ENCODE measurements at places on chromosomes 3 and 15. TPM values are rescaled to one million over a fixed set of nuclear protein-coding genes. Genes with fewer than 3 reads are reported as not detected.

DNA sequence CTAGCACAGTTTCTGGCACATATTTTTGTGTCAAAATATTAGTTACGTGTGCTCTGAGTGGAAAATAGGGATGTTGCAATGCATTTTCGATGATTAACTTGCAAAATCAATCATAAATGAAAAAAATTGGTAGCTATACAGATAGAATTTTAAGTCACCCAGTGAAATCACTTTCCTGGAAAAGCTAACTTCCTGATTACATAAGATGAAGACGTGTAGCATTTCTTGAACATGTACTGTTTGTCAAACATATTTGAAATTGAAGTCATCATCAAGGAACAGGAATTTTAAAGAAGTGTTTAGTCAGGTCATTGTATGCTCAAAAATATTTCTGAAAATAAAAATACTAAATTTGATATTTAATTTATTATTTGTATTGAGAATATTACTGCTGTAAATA is 977.7 kb downstream of the PLOD2 start:
- H3K36me3 ChIP-seq = no peaks in the 10 kb centered on the region
- no peaks in the 10 kb centered on the region for H3K4me1 ChIP-seq
- no peak overlapping the region for H3K4me3 ChIP-seq
- no peak overlapping the region for H3K27ac ChIP-seq
- no peak for DNase-seq

DNA sequence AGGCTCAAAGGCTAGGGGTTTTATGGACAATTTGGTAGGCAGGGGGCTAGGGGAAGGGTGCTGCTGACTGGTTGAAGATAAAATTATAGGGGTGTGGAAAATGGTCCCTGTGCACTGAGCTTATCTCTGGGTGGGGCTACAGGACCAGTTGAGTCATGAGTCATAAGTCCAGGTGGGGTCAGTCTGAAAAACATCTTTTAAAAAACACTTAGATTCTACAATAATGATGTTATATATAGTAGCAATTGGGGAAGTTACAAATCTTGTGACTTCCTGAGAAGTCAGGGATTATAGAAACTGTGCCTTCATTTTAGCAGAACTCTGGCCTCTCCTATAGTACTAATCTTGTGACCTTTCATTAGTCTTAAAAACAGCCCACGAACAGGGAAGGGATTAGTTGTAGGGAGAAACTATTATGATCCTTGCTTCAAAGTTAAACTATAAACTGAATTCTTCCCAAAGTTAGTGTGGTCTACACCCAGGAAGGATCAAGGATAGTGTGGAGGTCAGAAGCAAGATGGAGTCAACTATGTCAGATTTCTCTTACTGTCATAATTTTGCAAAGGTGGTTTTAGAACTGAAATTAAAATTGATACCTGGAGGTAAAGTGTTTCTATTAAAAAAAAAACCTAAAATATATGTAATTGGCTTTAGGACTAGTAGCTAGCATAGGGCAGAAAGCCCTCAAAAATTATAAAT is 130.1 kb downstream of the P2RY1 start:
- no peaks in the 10 kb centered on the region for H3K4me1 ChIP-seq
- no peak overlapping the region for H3K27ac ChIP-seq
- no peaks in the 10 kb centered on the region for H3K36me3 ChIP-seq
- H3K4me3 ChIP-seq = no peak overlapping the region
- no peak for DNase-seq

DNA sequence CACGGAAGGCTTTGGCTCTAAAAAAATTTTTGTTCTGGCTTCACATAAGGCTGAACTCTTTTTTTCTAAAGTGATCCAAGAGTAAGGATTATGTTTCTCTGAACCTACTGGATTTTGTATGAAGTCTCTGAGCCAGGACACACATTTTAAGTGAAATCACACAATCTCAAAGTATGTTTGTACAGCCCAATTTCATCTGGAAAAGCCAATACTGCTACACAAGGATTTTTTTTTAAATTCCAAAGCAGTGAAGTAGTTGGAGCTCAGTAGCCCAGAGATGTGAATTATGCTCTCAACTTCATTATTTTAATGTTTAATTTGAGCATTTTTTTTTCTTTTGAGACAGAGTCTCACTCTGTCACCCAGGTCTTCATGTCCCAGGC is 243.9 kb downstream of the FAM43A start:
- no peaks in the 10 kb centered on the region for H3K36me3 ChIP-seq
- no peak overlapping the region for H3K4me3 ChIP-seq
- H3K27ac ChIP-seq = no peak overlapping the region
- DNase-seq = no peak

DNA sequence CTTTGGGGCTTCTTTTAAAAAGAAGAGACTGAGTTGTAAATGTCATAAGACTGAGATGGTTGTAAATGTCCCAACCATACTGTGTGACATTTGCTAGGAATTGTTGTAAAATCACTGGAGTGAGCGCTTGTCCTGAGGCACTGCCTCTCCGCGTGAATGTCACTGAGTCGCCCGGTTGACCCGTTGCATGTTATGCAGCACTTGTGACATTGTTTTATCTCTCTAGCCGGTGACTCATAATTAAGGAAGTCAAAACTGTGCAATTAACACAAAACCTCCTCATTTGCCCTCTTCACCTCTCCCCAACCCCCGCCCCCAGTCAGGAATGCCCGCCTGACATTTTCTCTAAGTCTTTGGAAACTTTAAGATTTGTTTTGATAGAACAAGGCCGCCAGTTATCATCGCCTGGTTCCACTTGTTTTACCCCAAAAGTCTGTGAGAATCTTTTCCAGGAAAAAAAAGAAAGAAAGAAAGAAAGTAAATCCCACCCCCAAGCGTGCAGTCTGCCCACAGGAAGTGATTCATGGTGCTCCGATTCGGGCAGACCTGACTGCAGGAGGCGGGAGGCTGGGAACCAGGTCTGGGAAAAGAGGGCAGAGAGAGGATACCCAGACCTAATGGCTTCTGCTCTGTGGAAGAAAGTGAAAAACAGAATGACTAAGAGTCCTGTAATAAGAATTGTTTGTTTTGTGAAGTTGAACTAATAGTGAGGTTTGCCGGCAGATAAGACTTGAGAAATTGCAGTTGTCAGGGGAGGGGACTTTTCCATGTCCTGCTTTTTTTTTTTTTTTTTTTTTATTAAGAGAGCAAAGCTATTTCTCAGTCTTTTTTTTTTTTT is 84.8 kb downstream of the SMAD3 start:
- H3K4me3 ChIP-seq = peak overlapping the region; percentile 2
- peaks cover 68% of the 10 kb centered on the region for H3K4me1 ChIP-seq
- peak overlapping the region; percentile 27 for H3K27ac ChIP-seq
- DNase-seq = peak; percentile 68

DNA sequence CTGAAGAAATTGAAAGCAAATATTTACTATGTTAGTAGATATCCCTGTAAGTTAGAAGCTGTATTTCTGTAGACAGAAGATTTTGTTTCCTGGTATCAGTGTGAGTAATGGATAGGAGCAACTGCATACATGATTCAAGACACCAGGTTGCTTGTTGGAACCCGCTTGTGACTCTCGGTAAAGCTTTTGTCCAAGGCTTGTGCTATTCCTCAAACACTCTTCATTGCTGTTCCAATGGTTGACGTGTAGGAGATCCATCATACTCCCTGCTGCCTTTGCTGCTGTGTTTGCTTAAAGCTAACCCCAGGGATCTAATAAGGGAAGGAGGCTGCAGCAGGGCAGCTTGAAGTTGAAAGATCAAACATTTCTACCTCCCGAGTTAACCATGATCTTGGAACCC is 160.1 kb downstream of the RSRC1 start:
- no peak overlapping the region for H3K4me3 ChIP-seq
- H3K36me3 ChIP-seq = no peaks in the 10 kb centered on the region
- no peak for DNase-seq

GRCh38 chr3:149454746-149455145 is 19.8 kb upstream of the TM4SF4 start:
- no peak for DNase-seq
- H3K27me3 ChIP-seq = no peaks in the 10 kb centered on the region
- H3K36me3 ChIP-seq = no peaks in the 10 kb centered on the region

- H3K4me1 ChIP-seq = no peaks in the 10 kb centered on the region
- DNase-seq = no peak
- no peaks in the 10 kb centered on the region for H3K36me3 ChIP-seq
- no peak overlapping the region for H3K4me3 ChIP-seq
- H3K27ac ChIP-seq = no peak overlapping the region
- H3K27me3 ChIP-seq = no peaks in the 10 kb centered on the region
Observed at GRCh38 chr15:70344666-70345065, 246.9 kb upstream of the TLE3 start.

DNA sequence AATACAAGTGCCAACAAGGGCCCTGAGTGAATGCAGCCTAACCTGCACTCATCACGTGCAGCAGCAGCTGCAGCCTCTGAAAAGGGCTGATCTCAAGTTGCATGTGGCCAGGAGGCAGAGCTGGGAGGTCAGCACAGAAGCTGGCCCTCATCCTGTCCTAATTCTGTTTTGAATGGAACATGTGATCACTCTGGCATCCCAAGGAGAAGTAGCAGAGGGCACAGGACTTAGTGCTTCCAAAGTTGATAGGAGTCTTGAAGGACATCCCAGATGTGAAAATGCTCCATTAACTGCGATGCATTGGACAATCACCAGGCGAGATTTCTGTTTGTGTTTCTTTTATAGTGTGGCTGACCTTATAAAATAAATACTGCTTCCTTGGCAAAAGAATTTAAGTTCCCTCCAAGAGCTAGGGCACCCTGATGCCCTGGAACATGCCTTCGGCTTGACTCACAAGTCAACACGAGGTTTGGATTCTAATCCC is 31.6 kb upstream of the STAG1 start:
- no peaks in the 10 kb centered on the region for H3K27me3 ChIP-seq
- H3K4me3 ChIP-seq = no peak overlapping the region
- H3K36me3 ChIP-seq = no peaks in the 10 kb centered on the region
- H3K27ac ChIP-seq = no peak overlapping the region
- peaks cover 9% of the 10 kb centered on the region for H3K4me1 ChIP-seq
- no peak for DNase-seq

GRCh38 chr15:71203586-71204474 is 88.6 kb downstream of the THSD4 start:
- no peak overlapping the region for H3K27ac ChIP-seq
- H3K4me1 ChIP-seq = no peaks in the 10 kb centered on the region
- H3K27me3 ChIP-seq = no peaks in the 10 kb centered on the region
- DNase-seq = no peak
- no peak overlapping the region for H3K4me3 ChIP-seq

DNA sequence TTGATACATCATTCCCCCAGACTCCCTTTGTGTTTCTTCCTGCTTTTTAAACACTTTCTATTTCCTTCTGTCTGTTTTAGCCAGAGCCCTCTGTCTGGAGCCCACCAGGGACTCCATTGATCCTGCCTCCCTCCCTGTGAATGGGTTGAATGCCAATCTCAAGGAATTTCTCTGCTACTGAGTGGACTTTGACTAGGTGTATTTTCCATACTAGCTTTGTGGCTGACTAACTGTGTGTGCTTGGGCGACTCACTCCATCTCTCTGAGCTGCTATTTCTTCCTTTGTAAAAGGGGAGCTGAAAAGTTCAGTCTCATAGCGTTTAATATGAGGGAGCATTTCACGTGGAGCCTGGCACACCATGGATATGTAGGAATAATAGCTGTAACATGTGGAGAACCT is 98.8 kb downstream of the EEFSEC start:
- H3K4me1 ChIP-seq = no peaks in the 10 kb centered on the region
- no peak overlapping the region for H3K4me3 ChIP-seq
- peaks cover 3% of the 10 kb centered on the region for H3K36me3 ChIP-seq
- no peak overlapping the region for H3K27ac ChIP-seq

- H3K36me3 ChIP-seq = no peaks in the 10 kb centered on the region
- DNase-seq = no peak
- H3K4me3 ChIP-seq = no peak overlapping the region
Observed at GRCh38 chr3:127036209-127037020, 53.5 kb downstream of the PLXNA1 start.

DNA sequence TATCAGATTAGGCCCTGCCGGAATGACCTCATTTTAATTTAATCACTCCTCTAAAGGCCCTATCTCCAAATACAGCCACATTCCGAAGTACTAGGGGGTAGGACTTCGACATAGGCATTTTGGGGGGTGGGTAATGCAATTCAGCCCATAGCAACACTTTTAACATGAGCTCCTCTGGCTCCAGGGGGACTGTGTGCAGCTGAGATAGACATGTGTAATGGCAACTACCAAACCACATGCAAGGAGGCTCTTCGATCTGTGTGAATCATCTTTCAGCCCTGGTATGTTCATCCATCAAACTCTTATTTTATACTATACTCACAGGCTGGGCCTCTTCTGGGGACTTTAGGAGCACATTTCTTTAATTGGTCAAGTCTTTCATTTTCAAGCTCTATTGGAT is 57.4 kb upstream of the PPARG start:
- no peaks in the 10 kb centered on the region for H3K36me3 ChIP-seq
- no peak overlapping the region for H3K27ac ChIP-seq
- H3K4me1 ChIP-seq = no peaks in the 10 kb centered on the region
- H3K27me3 ChIP-seq = no peaks in the 10 kb centered on the region
- H3K4me3 ChIP-seq = no peak overlapping the region
- DNase-seq = no peak

GRCh38 chr3:167559924-167560323 is 86.1 kb upstream of the SERPINI2 start:
- no peaks in the 10 kb centered on the region for H3K4me1 ChIP-seq
- H3K36me3 ChIP-seq = no peaks in the 10 kb centered on the region
- no peak overlapping the region for H3K4me3 ChIP-seq
- no peaks in the 10 kb centered on the region for H3K27me3 ChIP-seq

- no peaks in the 10 kb centered on the region for H3K27me3 ChIP-seq
- H3K27ac ChIP-seq = peak overlapping the region; percentile 94
- H3K4me3 ChIP-seq = peak overlapping the region; percentile 96
- DNase-seq = no peak
- H3K4me1 ChIP-seq = peaks cover 47% of the 10 kb centered on the region
- H3K36me3 ChIP-seq = peaks cover 6% of the 10 kb centered on the region
Observed at GRCh38 chr15:101293122-101293521, 1.9 kb downstream of the SNRPA1 start.

GRCh38 chr3:111072031-111072921 is 660 bp downstream of the NECTIN3 start:
- peak; percentile 23 for DNase-seq
- H3K27ac ChIP-seq = peak overlapping the region; percentile 46
- H3K36me3 ChIP-seq = no peaks in the 10 kb centered on the region

GRCh38 chr15:39195961-39196486 is 384.9 kb upstream of the THBS1 start:
- no peaks in the 10 kb centered on the region for H3K4me1 ChIP-seq
- H3K27ac ChIP-seq = no peak overlapping the region
- no peak for DNase-seq
- no peaks in the 10 kb centered on the region for H3K27me3 ChIP-seq

GRCh38 chr3:194573680-194574437 is 59.4 kb downstream of the TMEM44 start:
- no peak overlapping the region for H3K4me3 ChIP-seq
- DNase-seq = peak; percentile 15
- no peaks in the 10 kb centered on the region for H3K4me1 ChIP-seq
- H3K27ac ChIP-seq = no peak overlapping the region
- no peaks in the 10 kb centered on the region for H3K27me3 ChIP-seq
- no peaks in the 10 kb centered on the region for H3K36me3 ChIP-seq

Gene DUT
- 178 TPM for polyA plus RNA-seq

Gene INSYN1
- not detected for polyA plus RNA-seq

Gene NEK10
- polyA plus RNA-seq = 0.10 TPM

Gene ZNF774
- not detected for polyA plus RNA-seq

Gene ATP13A4
- 0.25 TPM for polyA plus RNA-seq

Gene CATSPER2
- 0.96 TPM for polyA plus RNA-seq

Gene PLS1
- polyA plus RNA-seq = 5.0 TPM

Gene AMOTL2
- 0.48 TPM for polyA plus RNA-seq

Gene CCDC12
- polyA plus RNA-seq = 86.5 TPM

All from CD4-positive, alpha-beta memory T cell (primary cell).